ENCODE measurements at places on chromosomes 4 and X.

- no peak for DNase-seq
Measured at GRCh38 chr4:69858690-69859089, 1.3 kb downstream of the SULT1E1 start.

GRCh38 chr4:159552979-159553768 is 450.3 kb downstream of the RAPGEF2 start:
- DNase-seq: no peak

- DNase-seq: no peak
Measured at GRCh38 chrX:153793291-153793690, 884 bp downstream of the IDH3G start.

DNA sequence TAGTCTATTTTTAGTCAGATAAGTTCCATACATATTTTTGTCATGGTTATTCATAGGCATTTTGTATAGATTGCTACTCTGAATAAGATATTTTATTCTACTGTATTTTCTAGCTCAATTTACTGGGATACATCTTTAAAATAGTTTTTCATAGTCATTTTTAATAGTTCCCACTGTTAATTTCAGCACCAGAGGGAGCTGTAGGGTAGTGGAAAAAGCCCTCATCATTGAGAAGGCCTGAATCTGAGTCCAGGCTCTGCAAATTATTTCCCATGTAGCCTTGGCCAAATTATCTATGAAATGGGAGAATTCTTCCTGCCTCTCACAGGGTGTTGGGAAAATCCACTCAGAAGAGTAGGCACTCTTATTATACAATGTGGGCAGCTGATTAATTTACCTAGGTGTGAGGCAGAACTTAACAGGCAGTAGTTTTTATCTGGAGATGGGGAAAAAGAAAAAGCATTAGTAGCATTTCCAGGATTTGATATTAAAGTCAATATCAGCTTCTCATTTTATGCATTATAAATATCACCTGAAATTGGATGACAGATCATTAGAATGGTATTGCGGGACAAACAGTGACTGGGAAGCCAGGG is 102.9 kb upstream of the PAQR3 start:
- DNase-seq: no peak

- no peak for DNase-seq
Measured at GRCh38 chrX:21375708-21376009, 1.4 kb downstream of the CNKSR2 start.
